Fibroblast of skin of left quadriceps (primary cell): ENCODE measurements at places on chromosomes 1 and 21.
A peak's percentile ranks its signal among the peaks of the same experiment; 100 is the strongest.

- no peak for DNase-seq
Observed at GRCh38 chr1:50516056-50516455, 92.8 kb upstream of the DMRTA2 start.

DNA sequence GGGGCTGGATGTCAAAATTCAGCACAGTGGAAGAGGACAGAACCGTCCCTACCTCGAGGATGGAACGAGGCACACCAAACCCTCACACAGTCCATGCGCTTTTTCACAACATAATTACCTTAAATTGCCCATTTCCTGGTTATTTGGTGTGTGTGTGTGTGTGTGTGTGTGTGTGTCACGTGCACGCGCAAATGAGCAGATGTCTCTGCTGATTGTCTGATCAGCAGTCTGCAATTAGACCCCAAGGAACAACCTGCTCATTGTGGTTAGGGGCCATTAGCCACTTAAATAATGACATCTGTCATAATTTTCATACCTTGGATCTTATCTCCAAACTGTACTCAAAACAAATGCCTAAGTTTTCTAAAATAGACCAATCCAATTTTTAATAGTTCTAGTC is 23.2 kb downstream of the AVPR1B start:
- DNase-seq: no peak

DNA sequence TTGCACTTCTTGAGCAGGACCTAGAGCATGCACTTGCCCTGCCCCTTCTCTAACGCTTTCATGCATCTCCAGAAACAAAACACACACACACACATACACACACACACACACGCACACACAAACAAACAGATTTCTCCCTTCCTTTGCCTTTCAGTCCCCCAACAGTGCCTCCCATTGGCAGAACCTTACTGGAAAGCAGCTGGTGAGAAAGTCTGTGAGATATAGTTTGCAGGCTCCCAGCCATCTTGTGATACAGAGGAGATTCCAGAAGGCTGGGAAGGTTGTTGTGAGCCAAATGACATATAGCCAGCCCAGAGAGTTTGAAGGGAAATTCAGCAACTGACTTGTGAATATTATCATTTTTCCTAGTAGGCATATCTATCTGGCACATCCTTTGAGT is 35.9 kb upstream of the ZRANB2 start:
- no peak for DNase-seq

DNA sequence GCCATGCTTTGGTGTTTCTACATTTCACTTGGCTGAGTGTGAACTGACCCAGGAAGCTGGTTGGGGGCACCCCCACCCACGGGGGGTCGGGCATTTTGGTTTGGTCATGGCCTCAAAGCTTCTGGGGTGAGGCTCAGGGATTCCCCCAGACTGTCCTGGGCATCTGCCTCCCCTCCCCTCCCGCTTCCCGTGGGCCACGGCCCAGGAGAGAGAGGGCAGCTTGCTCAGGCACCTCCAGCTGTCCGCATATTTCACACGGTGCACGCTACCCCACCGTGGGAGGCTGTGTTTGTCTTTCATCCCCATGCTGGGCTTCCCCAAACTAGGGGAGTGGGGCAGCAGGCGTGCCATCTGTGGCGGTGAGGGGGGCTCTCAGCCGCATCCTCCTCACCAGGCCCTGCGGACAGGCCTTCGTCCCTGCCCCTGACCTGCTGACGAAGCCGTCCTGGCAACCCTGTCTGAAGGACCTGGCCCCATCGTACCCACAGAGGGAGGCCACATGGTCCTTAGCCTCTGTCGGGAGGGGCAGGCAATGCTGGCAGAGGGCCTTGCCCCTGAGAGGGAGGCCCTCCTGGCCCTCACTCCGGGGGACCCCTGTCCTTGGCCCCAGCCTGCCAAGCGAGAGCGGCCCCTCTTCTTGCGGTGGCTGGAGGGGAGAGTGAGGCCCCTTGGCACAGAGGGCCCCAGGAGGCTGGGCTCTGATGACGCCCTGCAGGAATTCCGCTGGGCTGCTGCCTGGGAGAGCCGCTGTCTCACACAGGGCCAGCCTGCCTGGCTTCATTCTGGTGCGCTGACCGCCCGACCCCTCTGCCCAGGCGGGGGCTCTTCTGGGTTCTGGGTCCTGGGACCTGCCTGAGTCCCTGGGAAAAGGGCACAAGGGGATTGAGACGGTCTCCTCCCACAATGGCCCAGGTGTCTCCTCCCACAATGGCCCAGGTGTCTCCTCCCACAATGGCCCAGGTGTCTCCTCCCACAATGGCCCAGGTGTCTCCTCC is 22.1 kb downstream of the TP73 start:
- DNase-seq: no peak

GRCh38 chr1:119446321-119446720 is 31.4 kb downstream of the HSD3B2 start:
- DNase-seq: no peak

DNA sequence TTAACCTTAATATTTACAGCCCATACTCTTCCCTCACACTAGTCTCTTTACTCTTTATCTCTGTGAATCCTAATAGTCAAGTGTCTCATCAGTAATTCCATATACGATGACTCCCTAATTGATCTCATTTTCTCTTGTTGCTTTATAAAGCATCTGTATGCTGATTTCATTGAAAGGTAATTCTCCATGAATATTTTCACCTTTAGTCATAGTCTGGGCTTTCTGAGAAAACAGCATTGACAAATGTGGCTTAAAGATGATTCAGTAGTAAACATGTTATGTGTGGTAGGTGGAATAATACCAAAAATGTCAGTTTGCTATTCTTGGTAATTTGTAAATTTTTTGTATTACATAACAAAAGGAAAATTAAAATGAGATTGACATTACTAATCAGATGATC is 1176.5 kb downstream of the NCAM2 start:
- DNase-seq: no peak

DNA sequence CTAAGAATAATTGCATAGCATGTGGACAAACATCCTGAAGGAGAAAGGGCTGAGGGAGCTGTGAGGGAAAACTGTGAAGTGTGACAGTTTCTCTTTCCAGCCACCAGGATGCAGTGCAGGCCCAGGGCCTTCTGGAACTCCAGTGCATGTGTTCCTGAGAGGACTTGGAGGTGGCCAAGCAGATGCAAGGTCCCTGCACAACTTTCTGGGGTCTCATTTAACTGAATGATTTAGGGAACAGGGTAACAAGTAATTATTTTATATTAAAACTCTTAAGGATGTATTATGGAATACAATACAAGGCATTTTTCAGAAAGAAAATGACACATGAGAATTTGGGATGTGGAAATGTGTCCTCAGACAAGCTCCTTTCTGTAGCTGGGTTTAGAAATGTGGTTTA is 61.2 kb upstream of the MCOLN3 start:
- DNase-seq: peak; percentile 37

DNA sequence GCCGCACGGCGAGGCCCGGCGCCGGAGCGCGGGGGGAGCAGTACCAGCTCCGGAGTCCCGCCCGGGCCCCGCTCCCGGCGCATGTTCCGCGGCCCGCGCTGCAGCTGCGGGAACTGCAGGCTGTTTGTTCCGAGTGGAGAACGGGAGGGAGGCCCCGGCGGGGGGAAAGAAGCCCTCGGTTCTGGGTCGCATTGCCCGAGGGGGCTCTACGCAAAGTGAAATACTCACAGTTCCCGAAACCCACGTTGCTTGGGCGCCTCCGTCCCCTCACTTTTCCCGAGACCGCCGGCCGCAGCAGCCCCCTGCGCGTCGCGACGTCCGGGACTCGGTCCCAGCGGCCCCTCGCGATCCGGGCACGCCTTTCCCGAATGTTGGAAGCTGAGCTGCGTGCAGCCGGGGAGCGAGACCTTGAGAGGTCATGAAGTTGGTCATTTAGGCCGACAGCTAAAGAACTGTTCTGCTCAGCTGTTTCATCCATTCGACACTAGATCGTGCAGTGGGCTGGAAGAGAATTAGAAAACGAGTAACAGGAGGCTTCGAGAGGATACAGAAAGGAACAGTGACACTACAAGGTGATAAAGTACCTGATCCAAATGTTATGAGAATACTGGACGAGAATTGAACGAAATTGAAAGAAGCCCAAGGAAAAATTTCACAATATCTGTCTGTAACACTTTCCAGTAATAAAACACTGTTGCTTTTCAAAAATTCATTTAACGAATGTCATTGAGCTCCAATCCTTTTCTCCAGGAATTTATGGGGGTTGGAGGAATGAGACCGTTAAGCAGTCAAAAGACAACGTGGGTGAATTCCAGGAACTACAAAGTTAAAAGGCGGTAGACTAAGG is 657 bp upstream of the LIN9 start:
- no peak for DNase-seq

DNA sequence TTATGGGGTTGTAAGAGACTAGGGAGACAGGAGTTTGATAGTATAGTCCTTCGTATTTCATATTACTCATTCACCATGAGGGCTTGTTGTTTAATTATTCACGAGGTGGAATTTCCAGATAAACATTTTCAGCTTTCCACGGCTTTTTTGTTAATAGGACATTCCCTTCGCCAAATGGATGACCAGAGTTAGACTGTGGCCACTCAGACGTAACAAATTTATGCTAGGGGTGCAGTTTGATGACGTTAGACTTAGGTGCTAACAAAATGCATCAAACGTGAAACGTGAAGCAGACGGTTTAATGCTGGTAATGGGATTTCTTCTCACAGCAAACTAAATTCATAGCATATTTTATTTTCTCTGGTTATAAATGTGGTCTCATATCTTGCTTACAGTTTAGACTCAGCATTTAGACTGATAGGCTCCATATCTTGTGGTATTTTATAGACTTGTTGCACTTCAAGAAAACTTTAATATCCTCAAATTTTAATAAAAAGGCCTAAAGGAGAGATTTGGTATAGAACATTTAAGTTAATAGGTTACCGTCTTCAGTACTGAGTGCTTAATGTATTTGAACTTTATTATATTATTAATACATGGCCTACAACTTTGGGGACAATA is 2.3 kb downstream of the DHX9 start:
- DNase-seq: no peak

GRCh38 chr1:204633665-204634064 is 51.9 kb downstream of the LRRN2 start:
- DNase-seq: no peak

GRCh38 chr1:56377431-56377830 is 201.9 kb downstream of the PLPP3 start:
- DNase-seq: no peak

DNA sequence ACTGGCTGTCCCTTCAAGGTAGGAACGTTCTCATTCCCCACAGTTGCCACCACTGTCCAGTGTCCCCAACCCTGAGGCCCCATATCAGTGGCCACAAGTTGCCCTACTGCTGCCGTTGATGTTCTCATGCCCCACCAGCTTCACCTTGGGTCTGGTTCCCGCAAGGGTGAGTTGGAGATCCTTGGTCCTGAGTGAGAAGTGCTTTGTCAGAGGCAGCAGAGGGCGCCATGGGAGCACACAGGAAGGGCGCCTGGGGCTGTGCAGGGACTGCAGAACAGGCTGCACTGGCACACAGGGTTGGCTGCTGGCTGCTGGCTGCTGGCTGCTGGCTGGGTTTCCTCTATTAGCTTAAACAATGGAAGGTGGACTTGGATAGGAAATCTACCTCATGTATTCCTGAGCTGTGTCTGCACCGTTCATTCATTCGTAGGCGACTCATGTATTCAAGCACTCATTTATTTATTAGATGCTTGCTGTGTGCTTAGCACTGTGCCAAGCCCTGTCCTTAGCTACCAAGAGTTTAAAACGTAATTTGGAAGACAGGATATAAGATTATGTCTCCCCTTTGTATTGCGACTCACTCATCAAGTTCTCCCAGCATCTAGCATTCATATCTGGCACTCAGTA is 2.1 kb upstream of the S100A9 start:
- peak; percentile 2 for DNase-seq

GRCh38 chr1:180188091-180188506 is 33.4 kb downstream of the QSOX1 start:
- peak; percentile 14 for DNase-seq

DNA sequence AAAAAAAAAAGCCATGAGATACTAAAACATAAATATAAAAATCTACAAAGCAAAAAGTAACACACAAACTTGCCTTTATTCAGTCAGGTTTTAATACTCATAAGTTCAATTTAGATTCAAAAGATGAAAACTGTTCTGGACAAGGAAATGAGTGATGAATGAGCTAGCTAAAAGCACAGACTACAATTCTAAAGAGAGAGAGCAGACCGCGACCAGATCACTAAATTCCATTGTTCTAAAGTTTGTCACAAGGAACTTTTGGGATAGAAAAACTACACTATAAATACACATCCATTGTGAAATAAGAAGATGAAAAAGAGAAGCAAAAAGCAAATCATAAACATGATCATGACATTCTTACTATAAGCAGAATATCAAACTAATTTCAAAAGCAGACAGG is 1.7 kb downstream of the ODF2L start:
- DNase-seq: no peak

- DNase-seq: peak; percentile 61
Observed at GRCh38 chr1:238562341-238562740, 671.6 kb upstream of the ZP4 start.

DNA sequence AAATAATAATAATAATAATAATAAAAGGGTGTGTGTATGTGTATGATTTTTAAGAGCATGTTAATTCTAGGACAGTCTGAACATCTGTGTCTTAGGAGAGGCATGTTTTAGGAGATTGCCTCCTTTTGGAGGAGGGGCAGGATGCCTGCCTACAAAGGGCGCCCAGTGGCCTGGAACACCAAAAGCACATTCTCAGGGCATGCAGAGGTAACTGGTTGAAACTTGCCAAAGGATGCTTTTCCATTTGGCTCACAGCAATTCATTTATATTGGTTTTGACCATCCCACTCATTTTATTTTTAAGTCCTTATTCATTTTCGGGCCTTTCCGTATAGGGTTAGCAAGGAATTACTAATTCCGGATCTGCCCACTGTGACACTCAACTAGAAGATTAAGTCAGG is 21.1 kb upstream of the LAMC2 start:
- DNase-seq: no peak

- no peak for DNase-seq
Observed at GRCh38 chr1:227521782-227522181, 41.6 kb upstream of the ZNF678 start.

DNA sequence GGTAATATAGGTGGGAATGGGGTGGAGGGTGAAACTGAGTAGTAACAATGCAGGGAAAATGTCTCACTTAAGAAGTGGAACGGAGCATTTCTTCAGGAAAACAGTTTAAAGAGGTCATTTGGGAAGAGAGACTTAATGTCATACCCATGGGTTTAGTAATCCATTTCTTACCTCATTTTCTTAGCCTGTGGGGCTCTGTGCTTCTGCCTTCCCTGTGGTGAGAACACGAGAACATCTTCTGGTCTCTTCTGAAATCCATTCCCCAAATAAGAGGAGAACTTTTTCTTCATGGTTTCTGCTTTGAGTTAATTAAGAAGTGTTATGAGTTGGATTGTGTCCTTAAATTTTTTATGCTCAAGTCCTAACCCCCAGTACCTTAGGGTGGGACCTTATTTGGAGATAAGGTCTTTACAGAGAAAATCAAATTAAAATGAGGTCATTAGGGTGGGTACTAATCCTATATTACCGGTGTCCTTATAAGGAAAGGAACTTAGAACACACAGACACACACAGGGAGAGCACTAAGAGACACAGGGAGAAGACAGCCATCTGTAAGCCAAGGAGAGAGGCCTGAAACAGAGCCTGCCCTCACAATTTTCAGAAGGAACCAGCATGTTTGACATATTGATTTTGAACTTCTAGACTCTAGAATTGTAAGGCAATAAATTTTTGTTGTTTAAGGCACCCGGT is 5.4 kb downstream of the CCDC190 start:
- DNase-seq: no peak
